ENCODE measurements at places on chromosomes 7 and 10.

DNA sequence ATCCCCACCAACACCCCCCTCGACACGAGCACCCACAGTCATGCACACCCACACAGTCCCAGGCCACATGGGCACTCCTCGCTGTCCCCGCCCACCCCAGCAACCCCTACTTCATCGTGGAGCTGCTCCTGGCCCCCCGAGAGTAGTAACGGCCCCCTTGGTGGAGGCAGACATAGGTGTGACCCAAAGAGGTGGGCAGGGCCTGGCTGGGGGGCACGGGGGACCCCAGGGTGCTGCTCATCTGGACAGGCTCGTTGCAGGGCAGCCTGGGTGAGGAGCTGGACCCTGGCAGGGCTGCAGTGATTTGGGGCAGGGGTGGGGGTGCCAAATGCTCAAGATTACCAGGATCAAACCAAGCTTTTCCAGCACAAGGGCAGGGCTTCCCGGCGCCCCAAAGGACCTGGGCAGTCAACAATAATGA, 42.4 kb upstream of the ZMIZ1 start:
- no peak overlapping the region for H3K27ac ChIP-seq
- H3K36me3 ChIP-seq: no peaks in the 10 kb centered on the region
- no peak overlapping the region for H3K4me3 ChIP-seq
- H3K27me3 ChIP-seq: no peaks in the 10 kb centered on the region
- DNase-seq: no peak

DNA sequence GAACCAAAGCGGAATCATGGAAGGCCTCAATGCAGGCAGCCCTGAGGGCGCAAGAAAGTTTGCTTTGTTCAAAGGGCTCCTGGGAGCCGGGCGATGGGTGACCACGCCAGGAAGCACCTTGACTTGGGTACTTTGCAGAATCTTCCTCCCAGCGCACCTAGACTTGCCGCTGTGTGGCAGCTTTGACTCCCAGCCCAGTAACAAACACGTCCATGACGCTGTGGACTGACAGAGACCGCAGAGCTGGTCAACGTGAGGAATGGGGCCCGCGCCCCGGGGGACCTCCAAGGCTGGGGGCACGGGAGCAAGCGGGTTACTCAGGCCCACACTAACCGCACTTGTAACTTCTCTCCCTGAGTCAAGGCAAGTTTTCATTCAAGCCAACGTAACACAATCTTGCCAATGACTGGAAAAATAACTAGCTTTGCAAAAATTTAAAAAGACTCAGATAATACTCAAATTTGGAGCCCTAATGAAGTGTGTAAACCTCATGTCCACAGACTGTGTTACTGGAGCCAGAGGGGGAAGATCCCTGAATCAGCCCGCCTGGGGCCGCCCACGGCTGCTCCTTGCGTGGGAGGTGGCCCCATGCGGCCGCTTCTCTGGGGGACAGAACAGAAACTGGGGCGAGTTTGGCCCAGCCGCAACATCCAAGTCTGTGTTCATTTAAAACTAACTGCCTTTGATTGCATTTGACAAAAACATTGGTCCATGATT, 130.8 kb downstream of the DNAJB6 start:
- H3K36me3 ChIP-seq: no peaks in the 10 kb centered on the region
- DNase-seq: peak; percentile 21
- no peaks in the 10 kb centered on the region for H3K27me3 ChIP-seq
- no peak overlapping the region for H3K27ac ChIP-seq
- no peaks in the 10 kb centered on the region for H3K4me1 ChIP-seq

GRCh38 chr10:61408105-61408504, 45.1 kb downstream of the TMEM26 start:
- H3K4me3 ChIP-seq: no peak overlapping the region
- no peaks in the 10 kb centered on the region for H3K36me3 ChIP-seq
- no peaks in the 10 kb centered on the region for H3K4me1 ChIP-seq
- no peaks in the 10 kb centered on the region for H3K27me3 ChIP-seq
- no peak overlapping the region for H3K27ac ChIP-seq
- no peak for DNase-seq

GRCh38 chr7:99363286-99363685, 11.2 kb upstream of the ARPC1B start:
- no peak overlapping the region for H3K4me3 ChIP-seq
- peaks cover 87% of the 10 kb centered on the region for H3K36me3 ChIP-seq
- H3K4me1 ChIP-seq: no peaks in the 10 kb centered on the region
- no peak overlapping the region for H3K27ac ChIP-seq
- H3K27me3 ChIP-seq: no peaks in the 10 kb centered on the region
- no peak for DNase-seq

GRCh38 chr10:32384171-32384570, 37.2 kb upstream of the EPC1 start:
- no peak for DNase-seq
- no peaks in the 10 kb centered on the region for H3K27me3 ChIP-seq
- no peaks in the 10 kb centered on the region for H3K36me3 ChIP-seq
- no peaks in the 10 kb centered on the region for H3K4me1 ChIP-seq
- no peak overlapping the region for H3K4me3 ChIP-seq

DNA sequence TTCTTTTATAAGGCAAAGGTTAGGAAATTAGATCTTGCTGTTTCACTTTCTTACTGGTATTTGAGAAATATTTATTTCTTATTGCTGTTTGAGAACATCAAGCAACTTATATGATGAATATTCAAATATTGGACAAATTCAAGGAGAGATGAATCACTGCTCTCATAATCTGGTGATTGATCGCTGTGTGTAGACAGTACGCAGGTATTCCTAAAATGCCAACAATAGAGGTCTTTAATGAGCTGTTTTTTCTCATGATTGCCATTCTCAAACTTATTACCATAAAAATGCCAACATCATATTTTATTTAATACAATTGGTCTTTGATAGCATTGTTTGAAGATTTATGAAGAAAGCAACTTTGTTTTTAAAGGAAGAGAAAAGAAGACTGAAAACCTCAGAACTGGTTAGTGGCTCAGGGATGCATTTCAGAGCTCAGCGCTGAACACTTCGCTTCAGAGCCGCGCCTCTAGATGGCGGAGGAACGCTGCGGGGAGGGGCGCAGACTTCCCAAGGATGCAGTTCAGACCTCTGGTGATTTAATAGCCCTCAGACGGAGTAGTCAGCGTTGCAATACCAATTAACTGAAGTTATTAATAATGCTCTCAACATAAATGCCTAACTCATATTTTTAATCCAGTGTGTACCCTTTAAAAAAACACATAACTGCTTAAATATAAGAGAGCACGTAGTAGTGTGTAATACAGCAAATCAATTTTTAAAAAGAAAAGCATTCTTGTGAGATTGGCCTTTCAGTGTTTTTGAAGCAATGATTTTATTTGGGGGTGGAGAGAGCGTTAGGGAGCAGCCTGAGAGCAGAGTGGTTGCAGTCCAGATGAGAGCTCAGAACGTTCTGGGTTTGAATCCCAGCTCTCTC, 38.5 kb upstream of the STEAP4 start:
- H3K27ac ChIP-seq: no peak overlapping the region
- H3K27me3 ChIP-seq: no peaks in the 10 kb centered on the region
- DNase-seq: no peak
- no peaks in the 10 kb centered on the region for H3K4me1 ChIP-seq

DNA sequence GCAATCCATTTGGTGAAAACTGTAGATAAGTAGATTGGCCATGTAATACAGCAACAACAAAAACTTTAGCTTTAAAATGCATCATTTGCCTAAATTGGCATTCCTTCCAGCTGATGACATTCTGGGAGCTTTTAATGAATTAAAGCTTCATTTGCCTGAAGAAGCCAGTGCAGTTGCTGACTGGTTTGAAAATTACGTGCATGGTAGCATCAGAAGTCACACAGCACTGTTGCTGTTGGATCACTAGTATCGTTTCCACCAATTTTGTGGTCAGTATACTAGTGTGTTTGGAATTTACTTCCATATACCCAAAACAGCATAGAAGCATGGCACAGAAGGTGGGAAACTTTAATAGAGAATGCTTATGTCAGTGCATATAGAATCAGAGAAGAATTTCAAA, 194.9 kb downstream of the ETV1 start:
- H3K36me3 ChIP-seq: no peaks in the 10 kb centered on the region
- H3K27me3 ChIP-seq: no peaks in the 10 kb centered on the region
- no peak for DNase-seq

GRCh38 chr7:157266272-157266671, 70.5 kb upstream of the DNAJB6 start:
- no peak for DNase-seq
- H3K27ac ChIP-seq: no peak overlapping the region
- H3K4me1 ChIP-seq: no peaks in the 10 kb centered on the region

- no peak overlapping the region for H3K27ac ChIP-seq
- no peaks in the 10 kb centered on the region for H3K4me1 ChIP-seq
- no peaks in the 10 kb centered on the region for H3K36me3 ChIP-seq
- no peak overlapping the region for H3K4me3 ChIP-seq
- no peaks in the 10 kb centered on the region for H3K27me3 ChIP-seq
Measured at GRCh38 chr10:22573820-22574569, 140.4 kb downstream of the PIP4K2A start.

GRCh38 chr10:86167121-86167761, 199.4 kb downstream of the GRID1 start:
- no peaks in the 10 kb centered on the region for H3K4me1 ChIP-seq
- no peaks in the 10 kb centered on the region for H3K36me3 ChIP-seq
- H3K27ac ChIP-seq: no peak overlapping the region
- H3K27me3 ChIP-seq: no peaks in the 10 kb centered on the region

GRCh38 chr10:30999070-30999712, 32.5 kb downstream of the ZNF438 start:
- peak overlapping the region; percentile 44 for H3K27ac ChIP-seq
- no peaks in the 10 kb centered on the region for H3K4me1 ChIP-seq
- H3K27me3 ChIP-seq: no peaks in the 10 kb centered on the region
- H3K36me3 ChIP-seq: no peaks in the 10 kb centered on the region
- DNase-seq: no peak
- peak overlapping the region; percentile 0 for H3K4me3 ChIP-seq

GRCh38 chr7:81499262-81500116, 270.4 kb downstream of the HGF start:
- no peak overlapping the region for H3K4me3 ChIP-seq
- H3K4me1 ChIP-seq: peaks cover 12% of the 10 kb centered on the region
- H3K27ac ChIP-seq: peak overlapping the region; percentile 45
- no peak for DNase-seq
- no peaks in the 10 kb centered on the region for H3K27me3 ChIP-seq

GRCh38 chr10:52353960-52354394, 39.9 kb downstream of the DKK1 start:
- H3K36me3 ChIP-seq: no peaks in the 10 kb centered on the region
- H3K4me3 ChIP-seq: no peak overlapping the region
- no peak overlapping the region for H3K27ac ChIP-seq

- peak; percentile 77 for DNase-seq
- peak overlapping the region; percentile 91 for H3K4me3 ChIP-seq
- H3K27me3 ChIP-seq: no peaks in the 10 kb centered on the region
- H3K4me1 ChIP-seq: peaks cover 21% of the 10 kb centered on the region
- H3K27ac ChIP-seq: peak overlapping the region; percentile 91
Measured at GRCh38 chr10:88989824-88990383, 694 bp upstream of the FAS start.

DNA sequence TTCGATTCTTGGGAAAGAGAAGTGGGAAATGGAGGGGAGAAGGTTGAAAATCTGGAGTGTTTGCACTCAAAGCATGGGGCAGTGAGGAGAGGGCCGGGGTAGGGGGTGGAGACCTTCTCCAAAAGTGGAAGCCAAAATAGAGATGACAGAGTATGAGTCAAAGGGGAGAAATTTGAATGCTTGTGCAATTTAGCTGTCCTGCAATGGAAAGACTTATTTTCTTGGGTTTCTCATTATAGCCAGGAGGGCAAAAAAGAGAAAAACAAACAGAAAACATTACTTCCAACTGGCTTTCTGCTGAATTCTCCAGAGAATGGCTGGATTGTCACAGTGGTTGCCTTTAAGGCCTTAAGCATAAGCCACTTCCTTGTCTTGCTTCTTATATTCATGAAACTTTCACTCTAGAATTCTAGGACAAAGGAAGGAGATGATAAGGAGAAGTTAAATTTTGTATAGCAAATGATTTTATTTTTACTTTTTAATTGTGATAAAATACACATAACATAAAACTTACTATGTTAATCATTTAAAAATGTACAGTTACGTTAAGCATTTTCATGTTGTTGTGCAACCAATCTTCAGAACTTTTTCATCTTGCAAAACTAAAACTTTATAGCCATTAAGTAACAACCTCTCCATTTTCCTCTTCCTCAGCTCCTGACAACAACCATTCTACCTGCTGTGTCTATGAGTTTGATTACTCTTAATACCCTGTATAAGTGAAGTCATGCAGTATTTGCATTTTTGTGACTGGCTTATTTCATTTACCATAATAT, 100.2 kb downstream of the GPR85 start:
- peaks cover 15% of the 10 kb centered on the region for H3K36me3 ChIP-seq
- H3K4me1 ChIP-seq: no peaks in the 10 kb centered on the region
- no peak for DNase-seq
- H3K27me3 ChIP-seq: no peaks in the 10 kb centered on the region

GRCh38 chr10:17961551-17962422, 10.1 kb downstream of the SLC39A12 start:
- H3K36me3 ChIP-seq: no peaks in the 10 kb centered on the region
- no peaks in the 10 kb centered on the region for H3K27me3 ChIP-seq
- no peaks in the 10 kb centered on the region for H3K4me1 ChIP-seq
- no peak overlapping the region for H3K27ac ChIP-seq

DNA sequence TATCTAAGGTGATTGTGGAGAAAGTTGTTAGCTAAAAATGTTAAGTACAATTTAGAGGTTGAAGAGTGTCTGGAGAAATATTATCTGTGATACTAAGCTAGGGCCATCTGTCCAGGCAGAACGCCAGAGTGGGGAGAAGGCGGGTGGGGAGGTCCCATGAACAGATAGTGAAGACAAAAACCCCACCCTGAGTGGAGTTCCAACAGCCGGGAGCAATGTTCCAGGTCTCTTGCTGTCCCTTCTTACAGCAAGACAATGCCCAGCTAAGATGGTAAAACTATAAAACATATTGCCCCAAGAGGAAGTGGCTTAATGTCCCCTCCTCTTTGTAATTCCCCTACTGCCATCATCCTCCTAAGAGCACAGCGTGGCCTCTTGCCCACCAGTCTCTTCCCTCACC, 10.4 kb upstream of the IL15RA start:
- no peak overlapping the region for H3K27ac ChIP-seq
- H3K27me3 ChIP-seq: no peaks in the 10 kb centered on the region
- DNase-seq: no peak
- H3K4me1 ChIP-seq: no peaks in the 10 kb centered on the region
- H3K4me3 ChIP-seq: no peak overlapping the region
- no peaks in the 10 kb centered on the region for H3K36me3 ChIP-seq

DNA sequence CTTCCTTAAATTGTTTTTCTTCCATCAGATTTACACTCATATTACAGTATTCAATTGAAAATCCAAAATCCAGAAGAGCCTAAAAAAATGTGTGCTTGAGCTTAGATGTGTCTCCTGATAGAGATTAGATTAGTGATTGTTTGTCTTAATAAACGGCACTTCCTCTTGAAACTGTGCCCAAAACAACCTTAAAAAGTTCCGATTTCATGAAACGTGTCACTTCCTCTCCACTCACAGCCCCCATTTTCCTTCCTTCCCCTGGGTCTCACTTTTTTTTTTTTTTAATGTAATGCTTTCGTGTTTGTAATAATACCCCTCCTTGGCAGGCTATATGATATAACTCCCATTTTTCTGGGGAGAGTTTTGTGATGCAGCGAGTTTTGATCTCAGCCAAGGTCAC, 114.8 kb upstream of the ADO start:
- no peak overlapping the region for H3K27ac ChIP-seq
- no peak overlapping the region for H3K4me3 ChIP-seq
- no peaks in the 10 kb centered on the region for H3K27me3 ChIP-seq
- DNase-seq: no peak

Measured in right atrium auricular region (tissue), 2 donors.